ENCODE measurements at places on chromosomes 3 and 15.

GRCh38 chr3:40254891-40255290 is 54.6 kb upstream of the EIF1B start:
- no peaks in the 10 kb centered on the region for H3K4me1 ChIP-seq
- H3K27me3 ChIP-seq = no peaks in the 10 kb centered on the region
- no peaks in the 10 kb centered on the region for H3K36me3 ChIP-seq
- H3K4me3 ChIP-seq = no peak overlapping the region

GRCh38 chr3:11037976-11038375 is 45.4 kb downstream of the SLC6A1 start:
- H3K4me3 ChIP-seq = no peak overlapping the region
- no peak for DNase-seq
- H3K4me1 ChIP-seq = no peaks in the 10 kb centered on the region
- H3K27ac ChIP-seq = no peak overlapping the region

GRCh38 chr3:111194048-111194447 is 122.4 kb downstream of the NECTIN3 start:
- H3K27ac ChIP-seq = no peak overlapping the region
- no peak overlapping the region for H3K4me3 ChIP-seq
- H3K27me3 ChIP-seq = no peaks in the 10 kb centered on the region
- DNase-seq = no peak
- peaks cover 14% of the 10 kb centered on the region for H3K4me1 ChIP-seq

DNA sequence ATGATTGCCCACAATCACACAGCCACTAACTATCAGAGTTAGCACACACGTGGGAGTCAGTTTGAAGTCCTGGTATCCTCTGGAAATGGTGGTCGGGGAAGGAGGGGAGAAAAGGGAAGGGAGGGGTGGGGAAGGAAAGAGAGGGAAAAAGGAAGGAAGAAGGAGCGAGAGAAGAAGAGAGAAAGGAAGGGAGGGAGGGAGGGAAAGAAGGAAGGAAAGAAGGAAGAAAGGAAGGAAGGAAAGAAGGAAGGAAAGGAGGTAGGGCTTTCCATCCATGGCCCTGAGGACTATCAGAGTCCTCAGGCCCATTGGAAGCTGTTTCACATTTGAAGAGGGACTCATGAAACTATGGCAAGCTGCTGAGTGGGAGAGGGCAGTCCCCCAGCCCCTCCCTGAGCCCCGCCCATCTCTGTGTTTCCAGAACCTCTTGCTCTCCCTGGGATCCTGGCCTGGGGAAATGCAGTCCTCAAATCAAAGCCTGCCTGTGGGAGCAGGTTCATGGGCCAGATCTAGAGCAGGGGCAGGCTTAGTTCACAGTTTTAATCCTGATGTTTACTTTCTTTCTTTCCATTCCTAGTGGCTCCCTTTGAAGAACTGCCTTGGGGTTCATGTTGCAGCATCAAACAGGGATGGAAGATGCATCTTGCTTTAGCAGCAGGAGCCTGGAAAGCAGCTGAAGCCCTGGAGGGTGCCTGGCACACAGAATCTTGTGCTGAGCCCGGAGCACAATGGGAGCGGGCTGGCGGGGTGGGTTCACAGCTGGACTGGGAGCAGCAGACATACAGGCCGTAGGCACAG is 66.1 kb upstream of the GLCE start:
- no peak overlapping the region for H3K27ac ChIP-seq
- H3K27me3 ChIP-seq = peaks cover 14% of the 10 kb centered on the region
- no peak for DNase-seq

- no peak for DNase-seq
- H3K27ac ChIP-seq = no peak overlapping the region
- H3K27me3 ChIP-seq = peaks cover 2% of the 10 kb centered on the region
- no peaks in the 10 kb centered on the region for H3K4me1 ChIP-seq
Observed at GRCh38 chr3:66095295-66096001, 56.7 kb upstream of the MAGI1 start.

- no peak overlapping the region for H3K27ac ChIP-seq
- no peaks in the 10 kb centered on the region for H3K4me1 ChIP-seq
- no peaks in the 10 kb centered on the region for H3K36me3 ChIP-seq
- DNase-seq = no peak
- H3K27me3 ChIP-seq = peaks cover 14% of the 10 kb centered on the region
- H3K4me3 ChIP-seq = no peak overlapping the region
Observed at GRCh38 chr15:39059917-39060316, 495.3 kb upstream of the RASGRP1 start.

- peaks cover 14% of the 10 kb centered on the region for H3K36me3 ChIP-seq
- DNase-seq = no peak
- no peak overlapping the region for H3K4me3 ChIP-seq
- H3K27me3 ChIP-seq = no peaks in the 10 kb centered on the region
- H3K27ac ChIP-seq = no peak overlapping the region
- peaks cover 21% of the 10 kb centered on the region for H3K4me1 ChIP-seq
Observed at GRCh38 chr3:58388550-58389091, 45.0 kb downstream of the PDHB start.

GRCh38 chr15:98063871-98064270 is 103.4 kb downstream of the ARRDC4 start:
- H3K4me3 ChIP-seq = no peak overlapping the region
- no peak for DNase-seq
- no peaks in the 10 kb centered on the region for H3K36me3 ChIP-seq

- DNase-seq = no peak
- no peak overlapping the region for H3K27ac ChIP-seq
Observed at GRCh38 chr3:148535001-148535400, 162.7 kb upstream of the AGTR1 start.

DNA sequence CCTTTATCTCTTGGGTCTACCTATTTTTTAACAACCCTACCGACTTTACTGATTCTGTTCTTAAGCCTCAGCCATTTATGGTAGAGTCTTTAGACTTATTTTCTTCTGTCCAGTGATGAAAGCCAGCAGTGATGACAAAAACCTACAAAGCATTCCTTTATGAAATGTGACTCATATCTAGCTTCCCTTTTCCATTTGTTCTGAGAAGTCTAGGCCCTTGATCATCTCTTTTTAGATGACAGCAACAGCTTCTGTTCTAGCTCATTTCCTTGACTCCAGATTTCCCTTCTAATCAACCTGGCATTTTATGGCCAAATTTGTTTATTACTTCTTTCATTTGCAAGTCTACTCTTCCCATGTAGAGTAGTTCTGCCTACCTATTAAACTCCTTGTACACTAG is 36.1 kb downstream of the CFAP44 start:
- no peak overlapping the region for H3K27ac ChIP-seq
- H3K4me1 ChIP-seq = peaks cover 5% of the 10 kb centered on the region
- peaks cover 17% of the 10 kb centered on the region for H3K36me3 ChIP-seq
- no peaks in the 10 kb centered on the region for H3K27me3 ChIP-seq
- H3K4me3 ChIP-seq = no peak overlapping the region
- no peak for DNase-seq

- H3K27ac ChIP-seq = no peak overlapping the region
- DNase-seq = no peak
- H3K36me3 ChIP-seq = no peaks in the 10 kb centered on the region
- H3K4me1 ChIP-seq = no peaks in the 10 kb centered on the region
- H3K4me3 ChIP-seq = no peak overlapping the region
- no peaks in the 10 kb centered on the region for H3K27me3 ChIP-seq
Observed at GRCh38 chr3:104397713-104398112, 969.0 kb upstream of the ALCAM start.

Measured in activated naive CD8-positive, alpha-beta T cell treated with anti-CD3 and anti-CD28 coated beads, Interleukin-2, amount 10 ng/mL, durations not matched to agents 7 days and 5 days (primary cell).